ENCODE measurements at places on chromosomes 4 and X. TPM values are rescaled to one million over a fixed set of nuclear protein-coding genes. Genes with fewer than 3 reads are reported as not detected.

Gene CXorf65
- total RNA-seq: not detected

Gene DMRTC1B
- total RNA-seq: not detected

Gene NXF3
- 31.4 TPM for total RNA-seq

Gene SLC25A6
- total RNA-seq: 256 TPM

Gene MAGEA6
- not detected for total RNA-seq

Gene NALF2
- total RNA-seq: not detected

Gene SMIM31
- not detected for total RNA-seq

Gene NEIL3
- 2.4 TPM for total RNA-seq

DNA sequence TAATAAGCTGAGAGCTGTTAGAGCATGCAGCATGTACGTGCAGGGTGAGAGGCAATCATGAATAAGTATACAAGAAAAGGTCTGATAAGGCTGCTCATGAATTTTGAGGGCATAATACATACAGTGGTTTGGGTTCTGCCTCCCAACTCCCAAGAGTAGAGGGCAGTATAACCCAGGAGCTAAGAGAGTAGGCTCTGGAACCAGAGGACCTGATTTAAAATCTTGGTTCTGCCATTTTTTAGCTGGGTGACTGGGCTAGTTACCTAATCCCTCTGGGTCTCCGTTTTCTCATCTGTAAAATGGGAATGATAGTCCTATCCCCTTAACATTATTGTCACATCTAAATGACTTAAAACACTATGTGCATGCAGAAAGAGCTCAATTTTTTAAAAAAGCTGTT lies 85.3 kb downstream of the LNX1 start:
- H3K36me3 ChIP-seq: no peaks in the 10 kb centered on the region
- H3K27ac ChIP-seq: no peak overlapping the region
- H3K4me1 ChIP-seq: peaks cover 10% of the 10 kb centered on the region
- H3K4me3 ChIP-seq: no peak overlapping the region

DNA sequence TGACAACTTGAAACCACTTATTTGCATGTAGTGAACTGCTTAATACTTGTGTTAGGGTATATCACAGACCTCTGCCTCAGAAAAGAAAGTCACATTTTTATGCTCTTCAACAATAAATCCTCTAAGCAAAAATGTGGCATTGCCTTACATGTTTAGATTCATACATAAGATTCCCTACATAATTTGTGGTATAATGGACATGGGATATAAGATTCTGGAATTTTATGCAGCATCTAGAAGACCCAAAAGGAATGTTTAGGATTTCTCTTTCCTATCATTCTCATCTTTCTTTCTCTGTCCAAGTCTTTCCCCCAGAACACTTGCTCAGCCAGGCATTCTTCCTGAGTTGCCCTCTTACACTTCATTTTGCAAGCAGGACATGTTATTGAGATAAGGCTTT lies 37.7 kb upstream of the TET2 start:
- H3K27me3 ChIP-seq: 0 out of 2 replicates have a peak, but pooled peaks cover 7% of the 10 kb centered on the region
- DNase-seq: no peak

GRCh38 chr4:108446556-108446955 lies 173.8 kb upstream of the RPL34 start:
- H3K27ac ChIP-seq: no peak overlapping the region
- no peak overlapping the region for H3K4me3 ChIP-seq
- no peaks in the 10 kb centered on the region for H3K36me3 ChIP-seq
- H3K27me3 ChIP-seq: peaks cover 62% of the 10 kb centered on the region
- DNase-seq: no peak

GRCh38 chr4:53150631-53151488 lies 215.0 kb downstream of the SCFD2 start:
- DNase-seq: no peak
- H3K27ac ChIP-seq: no peak overlapping the region
- no peaks in the 10 kb centered on the region for H3K36me3 ChIP-seq
- no peak overlapping the region for H3K4me3 ChIP-seq
- H3K27me3 ChIP-seq: no peaks in the 10 kb centered on the region
- 0 out of 2 replicates have a peak, but pooled peaks cover 8% of the 10 kb centered on the region for H3K4me1 ChIP-seq

- no peaks in the 10 kb centered on the region for H3K27me3 ChIP-seq
- H3K36me3 ChIP-seq: no peaks in the 10 kb centered on the region
- H3K4me3 ChIP-seq: no peak overlapping the region
Measured at GRCh38 chrX:134607523-134607922, 50.7 kb downstream of the PLAC1 start.

DNA sequence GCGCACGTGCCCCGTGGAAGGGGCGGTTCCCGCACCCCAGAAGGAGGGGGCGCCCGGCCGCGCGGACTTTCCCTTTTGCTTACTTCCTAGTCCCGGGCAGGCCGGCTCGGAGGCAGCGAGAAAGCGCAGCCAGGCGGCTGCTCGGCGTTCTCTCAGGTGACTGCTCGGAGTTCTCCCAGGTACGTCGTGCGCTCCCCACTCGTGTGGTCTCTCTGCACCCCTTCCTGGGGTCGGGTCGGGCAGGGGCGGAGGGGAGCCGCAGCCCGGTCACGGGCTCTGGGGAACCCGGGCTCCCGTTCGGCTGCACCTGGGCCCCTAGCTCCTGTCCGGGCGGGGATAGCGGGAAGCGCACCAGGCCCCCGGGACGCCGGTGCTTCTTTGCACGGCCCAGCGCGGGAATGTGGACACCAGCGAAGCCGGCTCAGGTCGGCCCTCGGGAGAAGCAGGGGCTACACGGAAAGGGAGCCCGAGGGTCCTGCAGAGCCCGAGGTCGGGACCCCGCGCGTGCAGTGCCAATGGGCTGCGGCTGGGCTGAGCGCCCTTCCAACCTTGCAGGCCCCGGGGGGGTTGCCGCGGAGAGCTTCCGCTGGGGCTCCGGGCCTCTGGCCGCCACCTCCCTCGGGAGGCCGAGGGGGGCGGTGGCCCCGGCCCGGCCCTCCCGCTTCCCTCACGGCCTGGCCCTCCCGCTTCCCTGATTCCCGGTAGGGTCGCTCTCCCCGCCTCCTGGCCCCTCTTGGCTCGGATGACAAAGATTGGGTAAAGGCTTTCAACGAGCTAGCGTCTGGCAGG lies at the start of gene TLR2:
TSS of gene TLR2 (plus strand) at position 99 of the 789 bp plus-strand sequence. CDS start 18,628 bp downstream, outside the sequence.
- no peaks in the 10 kb centered on the region for H3K4me1 ChIP-seq
- H3K27ac ChIP-seq: no peak within 1 kb of the TSS
- H3K36me3 ChIP-seq: no peaks in the 10 kb centered on the region
- DNase-seq: peak; percentile 47
- H3K4me3 ChIP-seq: peak within 1 kb of the TSS; percentile 67

GRCh38 chr4:82429728-82430192 lies 502 bp downstream of the HNRNPDL start:
- no peaks in the 10 kb centered on the region for H3K27me3 ChIP-seq
- H3K4me3 ChIP-seq: peak overlapping the region; percentile 95
- H3K4me1 ChIP-seq: peaks cover 24% of the 10 kb centered on the region
- H3K36me3 ChIP-seq: peaks cover 34% of the 10 kb centered on the region

DNA sequence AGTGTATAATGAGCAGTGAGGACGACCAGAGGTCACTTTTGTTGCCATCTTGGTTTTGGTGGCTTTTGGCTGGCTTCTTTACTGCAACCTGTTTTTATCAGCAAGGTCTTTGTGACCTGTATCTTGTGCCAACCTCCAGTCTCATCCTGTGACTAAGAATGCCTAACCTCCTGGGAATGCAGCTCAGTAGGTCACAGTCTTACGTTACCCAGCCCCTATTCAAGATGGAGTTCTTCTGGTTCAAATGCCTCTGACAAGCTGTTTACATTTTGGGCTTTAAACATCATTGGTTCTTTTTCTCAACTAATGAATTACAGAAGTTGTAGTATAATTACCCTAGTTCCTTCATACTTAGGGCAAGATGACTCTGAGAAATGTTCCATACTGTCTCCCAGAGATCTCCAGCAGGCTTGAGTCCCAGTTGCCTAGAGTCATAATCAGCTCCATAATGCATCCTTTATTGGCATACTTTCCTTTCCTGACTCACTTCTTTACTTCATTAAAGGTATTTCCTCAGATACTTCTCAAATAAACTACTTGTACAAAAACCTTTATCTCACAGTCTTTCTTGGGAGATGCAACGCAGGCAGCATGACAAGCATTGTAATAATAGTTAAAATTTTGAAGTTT lies 136.5 kb downstream of the KDM6A start:
- peaks cover 29% of the 10 kb centered on the region for H3K4me1 ChIP-seq
- peak overlapping the region; percentile 47 for H3K27ac ChIP-seq
- H3K27me3 ChIP-seq: no peaks in the 10 kb centered on the region
- DNase-seq: peak; percentile 58
- no peak overlapping the region for H3K4me3 ChIP-seq

- H3K27ac ChIP-seq: peak overlapping the region; percentile 82
- H3K36me3 ChIP-seq: no peaks in the 10 kb centered on the region
- H3K27me3 ChIP-seq: no peaks in the 10 kb centered on the region
- peaks cover 37% of the 10 kb centered on the region for H3K4me1 ChIP-seq
Measured at GRCh38 chr4:156889616-156890594, 81.7 kb downstream of the PDGFC start.

DNA sequence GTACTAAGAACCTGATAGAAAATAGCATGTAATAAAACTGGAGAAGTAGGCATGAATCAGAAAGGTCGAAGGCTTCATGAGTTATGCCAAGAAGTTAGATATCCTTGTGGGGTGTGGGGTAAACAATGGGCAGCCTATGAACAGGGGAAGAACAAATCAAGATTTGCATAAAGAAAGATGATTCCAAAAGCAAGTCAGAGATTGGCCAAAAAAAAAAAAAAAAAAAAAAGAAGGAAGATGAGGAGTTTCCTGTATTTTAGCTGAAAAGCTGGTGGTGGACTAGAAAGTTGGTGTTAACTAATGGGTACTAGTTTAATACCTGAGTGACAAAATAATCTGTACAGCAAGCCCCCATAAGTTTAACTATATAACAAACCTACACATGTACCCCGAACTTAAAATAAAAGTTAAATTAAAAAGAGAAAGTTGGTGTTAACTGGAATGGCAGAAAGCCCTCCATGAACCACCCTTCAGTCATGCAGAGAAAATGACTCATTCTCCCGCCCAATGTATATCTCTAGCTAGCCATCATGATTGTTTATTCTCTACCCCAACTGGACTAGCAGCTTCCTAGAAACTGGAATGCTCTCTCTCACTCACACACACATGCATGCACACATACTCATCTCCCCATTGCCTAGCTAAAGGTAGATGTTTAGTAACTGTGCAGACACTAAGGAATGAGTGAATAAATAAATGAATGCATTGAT lies 41.7 kb downstream of the ATP11C start:
- H3K36me3 ChIP-seq: no peaks in the 10 kb centered on the region
- peak; percentile 69 for DNase-seq
- H3K4me3 ChIP-seq: peak overlapping the region; percentile 46
- H3K27me3 ChIP-seq: no peaks in the 10 kb centered on the region
- peak overlapping the region; percentile 34 for H3K27ac ChIP-seq

DNA sequence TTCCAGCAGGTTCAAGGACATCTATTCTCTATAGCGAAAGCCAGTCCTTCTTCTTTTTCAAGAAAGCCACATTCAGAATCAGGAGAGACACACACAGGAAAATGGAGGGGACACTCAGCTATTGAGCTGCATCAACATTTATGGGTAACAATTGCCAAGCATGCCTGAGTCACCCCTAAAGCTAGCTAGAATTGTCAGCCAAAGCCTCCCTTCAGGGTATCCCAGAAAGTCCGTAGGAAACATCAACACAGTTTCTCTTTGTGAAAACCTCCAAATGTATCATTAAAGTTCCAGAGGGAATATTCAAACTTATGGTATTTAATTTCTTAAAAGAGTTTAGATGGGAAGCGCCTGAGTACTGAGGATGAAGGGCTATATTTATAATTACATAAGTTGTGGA lies 331.1 kb upstream of the SLC7A11 start:
- DNase-seq: peak; percentile 46
- no peaks in the 10 kb centered on the region for H3K27me3 ChIP-seq
- H3K4me1 ChIP-seq: no peaks in the 10 kb centered on the region
- no peaks in the 10 kb centered on the region for H3K36me3 ChIP-seq
- H3K4me3 ChIP-seq: 0 out of 2 replicates have a peak overlapping the region, but pooled peaks have one; percentile 34
- no peak overlapping the region for H3K27ac ChIP-seq

GRCh38 chrX:144840616-144841015 lies 406.7 kb upstream of the SPANXN1 start:
- no peak overlapping the region for H3K4me3 ChIP-seq
- H3K27me3 ChIP-seq: no peaks in the 10 kb centered on the region
- no peak for DNase-seq
- no peak overlapping the region for H3K27ac ChIP-seq
- H3K4me1 ChIP-seq: no peaks in the 10 kb centered on the region

DNA sequence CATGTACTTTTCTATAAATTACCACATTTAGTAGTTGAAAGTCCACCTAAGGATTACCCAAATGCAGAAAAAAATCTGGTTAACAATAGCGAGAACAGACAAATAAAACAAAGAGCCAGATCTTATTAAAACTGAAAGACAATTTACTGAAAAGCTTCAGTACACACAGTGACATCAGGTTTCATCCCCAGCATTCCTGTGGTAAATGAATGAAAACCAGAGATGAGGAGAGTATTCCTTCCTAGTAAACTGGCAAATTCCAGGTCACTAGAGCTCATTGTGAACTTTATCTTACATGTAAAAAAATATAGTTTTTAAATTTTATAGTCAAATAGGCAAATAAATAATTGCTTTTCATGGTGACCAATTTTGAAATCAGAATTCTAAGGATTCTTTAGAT lies 1290.5 kb downstream of the ADGRL3 start:
- H3K36me3 ChIP-seq: no peaks in the 10 kb centered on the region
- no peak overlapping the region for H3K4me3 ChIP-seq
- DNase-seq: no peak
- no peaks in the 10 kb centered on the region for H3K4me1 ChIP-seq
- no peaks in the 10 kb centered on the region for H3K27me3 ChIP-seq

DNA sequence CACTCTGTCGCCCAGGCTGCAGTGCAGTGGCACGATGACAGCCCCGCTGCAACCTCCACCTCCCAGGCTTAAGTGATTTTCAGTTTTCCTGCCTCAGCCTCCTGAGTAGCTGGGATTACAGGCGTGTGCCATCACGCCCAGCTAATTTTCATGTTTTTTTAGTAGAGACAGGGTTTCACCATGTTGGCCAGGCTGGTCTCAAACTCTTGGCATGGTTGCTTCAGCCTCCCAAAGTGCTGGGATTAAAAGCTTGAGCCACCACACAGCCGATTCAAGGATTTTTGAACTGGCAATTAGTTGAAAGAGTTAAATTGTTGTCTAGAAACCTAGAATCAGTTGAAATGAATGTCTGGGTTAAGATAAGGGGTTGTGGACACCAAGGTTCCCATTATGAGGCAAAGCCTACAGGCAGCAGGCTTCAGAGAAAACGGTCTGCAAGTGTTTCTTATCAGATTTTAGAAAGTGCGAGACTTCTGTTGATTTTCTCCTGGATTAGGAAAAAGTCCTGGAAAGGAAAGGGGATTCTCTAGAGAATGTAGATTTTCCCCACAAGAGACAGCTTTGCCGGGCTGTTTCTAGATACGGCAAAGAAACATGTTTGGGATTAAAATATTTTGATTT lies 8.3 kb upstream of the CCNI start:
- no peaks in the 10 kb centered on the region for H3K36me3 ChIP-seq
- no peaks in the 10 kb centered on the region for H3K27me3 ChIP-seq
- DNase-seq: no peak
- no peak overlapping the region for H3K27ac ChIP-seq
- H3K4me3 ChIP-seq: no peak overlapping the region
- no peaks in the 10 kb centered on the region for H3K4me1 ChIP-seq

DNA sequence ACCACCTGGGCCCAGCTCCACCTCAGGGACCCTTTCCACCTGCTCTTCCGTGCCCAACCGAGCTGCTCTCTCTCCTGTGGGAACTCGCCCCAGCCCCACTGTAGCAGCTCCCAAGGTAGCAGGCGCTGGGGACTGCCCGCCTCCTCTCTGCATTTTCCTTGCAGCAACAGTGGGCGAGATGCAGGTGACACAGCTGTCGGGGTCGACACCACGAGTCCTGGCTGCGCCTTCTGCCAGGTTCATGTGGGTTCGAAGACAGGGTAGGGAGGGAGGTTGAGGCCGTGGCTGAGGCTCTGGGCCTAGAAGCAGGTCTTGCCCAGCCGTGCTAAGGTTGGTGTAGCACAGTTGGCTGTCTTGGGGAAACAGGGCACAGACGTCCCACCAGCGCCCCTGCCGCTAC lies 245.2 kb upstream of the FSTL5 start:
- H3K4me3 ChIP-seq: no peak overlapping the region
- H3K4me1 ChIP-seq: no peaks in the 10 kb centered on the region
- H3K36me3 ChIP-seq: no peaks in the 10 kb centered on the region
- H3K27me3 ChIP-seq: no peaks in the 10 kb centered on the region

Data from GM23248 (cell line).